ENCODE measurements at places on chromosomes 16 and 17.

- no peak for DNase-seq
These were observed 216.7 kb downstream of the C16orf78 start for GRCh38 chr16:49590166-49590871.

GRCh38 chr16:49158029-49158642 is 123.5 kb downstream of the CBLN1 start:
- no peak for DNase-seq

- no peak for DNase-seq
These were observed 10.8 kb upstream of the TPPP3 start for GRCh38 chr16:67403976-67404555.

GRCh38 chr17:71227841-71228240 is 893.0 kb upstream of the SOX9 start:
- no peak for DNase-seq

DNA sequence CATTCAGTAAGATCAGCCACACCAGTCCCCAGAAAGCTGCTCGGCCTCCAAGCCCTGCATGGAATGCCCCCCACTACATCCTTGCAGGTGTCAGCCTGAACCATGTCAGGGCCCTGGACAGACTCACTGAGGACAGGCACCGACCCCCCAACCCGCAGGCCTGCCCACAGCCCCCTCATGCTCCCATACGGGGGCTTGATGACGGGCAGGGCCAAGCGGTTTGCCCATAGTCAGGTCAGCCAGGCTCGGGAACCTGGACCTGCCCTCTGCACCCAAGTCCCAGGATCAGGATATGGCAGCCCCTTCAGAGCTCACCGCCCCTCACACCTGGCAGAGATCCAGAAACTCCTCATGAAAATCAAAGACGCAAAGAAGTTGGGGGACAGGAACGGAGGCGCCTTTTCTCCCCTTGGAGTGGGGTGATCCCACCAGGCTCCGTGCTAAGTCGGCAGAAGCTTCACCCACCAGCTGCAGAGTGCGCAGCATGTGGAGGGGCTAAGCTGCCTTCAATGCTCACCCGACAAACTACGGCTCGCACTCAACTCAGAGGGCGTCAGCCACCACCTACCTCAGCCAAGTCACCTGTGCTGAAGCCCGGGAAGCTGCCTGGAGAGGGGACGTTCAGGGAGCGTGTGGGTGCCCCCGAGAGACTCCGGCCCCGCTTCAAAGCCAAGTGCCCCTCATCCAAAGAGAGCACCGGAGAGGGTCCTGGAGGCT is 26.5 kb downstream of the GNPTG start:
- DNase-seq = no peak
